D721Med (cell line): ENCODE measurements at places on chromosomes 4 and X.

DNA sequence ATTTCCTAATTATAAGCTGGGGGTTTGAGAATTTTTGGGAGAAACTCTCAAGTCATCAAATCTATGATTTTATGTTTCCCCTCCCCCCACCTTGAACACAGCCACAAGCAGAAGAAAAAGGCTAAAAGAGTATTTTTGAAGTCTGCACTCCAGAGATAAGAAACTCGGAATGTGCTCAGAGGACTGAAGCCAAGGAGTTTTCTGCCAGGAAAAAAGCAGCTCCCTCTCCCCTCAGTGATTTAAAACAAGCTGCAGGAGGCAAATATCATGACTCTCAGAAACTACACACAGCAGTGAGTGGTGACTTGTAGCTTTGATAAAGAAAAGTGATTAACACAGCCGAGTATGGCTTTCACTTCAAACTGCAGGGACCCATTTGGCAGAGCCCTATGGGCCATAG is 800.2 kb upstream of the FTHL17 start:
- DNase-seq, result no peak

GRCh38 chr4:101065346-101065745 is 282.0 kb downstream of the PPP3CA start:
- DNase-seq, result no peak

GRCh38 chrX:3407121-3407520 is 60.7 kb upstream of the MXRA5 start:
- no peak for DNase-seq

DNA sequence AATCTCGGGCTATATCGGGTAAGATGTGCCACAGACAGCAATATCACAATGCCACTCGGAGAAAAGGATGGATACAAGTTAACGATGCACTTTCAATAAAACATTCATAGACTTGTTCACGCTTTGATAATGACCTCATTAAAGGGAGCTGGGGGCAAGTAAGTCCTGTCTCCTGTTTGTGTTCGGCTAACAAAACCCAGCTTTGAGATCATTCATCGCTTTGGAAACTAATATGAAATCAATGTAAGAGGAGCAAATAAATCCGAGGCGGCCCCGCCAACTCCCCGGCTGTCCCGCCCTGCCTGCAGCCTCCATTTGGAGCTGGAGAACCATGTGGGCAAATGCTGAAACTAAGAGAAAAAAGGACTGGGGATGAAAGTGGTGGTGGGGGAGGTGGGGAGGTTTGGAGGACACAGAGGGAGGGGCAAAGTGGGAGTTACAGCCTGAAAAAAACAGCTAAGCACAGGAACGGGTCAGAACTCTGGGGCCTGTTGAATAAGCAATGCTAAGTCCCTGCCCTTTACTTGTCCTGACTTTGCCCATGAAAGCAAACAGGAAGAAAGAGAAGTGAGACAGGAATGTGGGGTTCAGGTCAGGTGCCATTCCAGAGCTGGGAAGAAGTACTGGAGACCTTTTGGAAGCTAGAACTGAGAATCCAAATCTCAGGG is 3.5 kb upstream of the GSX2 start:
- no peak for DNase-seq

DNA sequence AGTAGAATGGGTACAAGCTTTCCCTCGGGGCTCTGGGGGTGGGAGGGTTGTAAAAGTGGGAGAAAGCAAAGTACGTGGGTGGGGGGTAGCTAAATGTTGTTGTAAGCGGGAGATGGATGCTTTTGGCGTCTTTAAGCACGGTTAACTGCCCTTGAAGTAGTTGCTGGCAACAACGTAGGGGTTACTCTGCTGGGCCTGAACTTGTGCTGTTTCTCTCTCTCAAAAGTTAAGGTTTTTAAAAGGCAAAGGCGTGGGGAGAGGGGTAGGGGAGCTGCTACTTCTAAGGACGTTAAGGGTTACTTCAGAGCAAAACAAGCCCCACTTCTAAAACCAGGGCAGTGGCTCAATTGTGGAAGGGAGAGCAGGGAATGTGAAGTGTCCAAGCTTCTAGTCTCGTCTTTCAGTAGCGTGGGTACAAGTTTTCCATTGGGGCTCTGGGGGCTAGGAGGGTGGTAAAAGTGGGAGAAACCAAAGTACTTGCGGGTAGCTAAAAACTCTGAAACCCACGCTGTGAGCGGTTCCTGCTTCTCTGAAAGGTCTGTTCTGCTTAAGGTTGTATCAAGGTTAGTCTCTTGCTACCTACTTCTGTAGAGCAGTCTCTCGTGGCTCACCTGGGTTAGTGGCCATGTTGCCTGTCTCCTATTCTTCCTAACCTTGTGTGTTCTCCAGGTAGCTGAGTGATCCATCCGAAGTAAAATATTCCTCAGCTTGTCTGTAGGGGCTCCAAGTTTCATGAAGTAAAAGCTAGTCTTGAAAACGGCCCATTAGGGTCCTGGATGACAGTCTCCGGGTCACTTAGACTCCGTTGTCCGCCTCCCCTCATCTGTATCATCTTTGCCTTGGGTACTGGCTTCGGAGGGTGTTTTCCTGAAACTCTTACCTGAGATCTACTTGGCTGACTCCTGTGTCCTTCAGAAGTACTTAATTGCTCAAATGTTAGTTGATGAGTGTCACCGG is 1.7 kb upstream of the WDR1 start:
- DNase-seq, result no peak

DNA sequence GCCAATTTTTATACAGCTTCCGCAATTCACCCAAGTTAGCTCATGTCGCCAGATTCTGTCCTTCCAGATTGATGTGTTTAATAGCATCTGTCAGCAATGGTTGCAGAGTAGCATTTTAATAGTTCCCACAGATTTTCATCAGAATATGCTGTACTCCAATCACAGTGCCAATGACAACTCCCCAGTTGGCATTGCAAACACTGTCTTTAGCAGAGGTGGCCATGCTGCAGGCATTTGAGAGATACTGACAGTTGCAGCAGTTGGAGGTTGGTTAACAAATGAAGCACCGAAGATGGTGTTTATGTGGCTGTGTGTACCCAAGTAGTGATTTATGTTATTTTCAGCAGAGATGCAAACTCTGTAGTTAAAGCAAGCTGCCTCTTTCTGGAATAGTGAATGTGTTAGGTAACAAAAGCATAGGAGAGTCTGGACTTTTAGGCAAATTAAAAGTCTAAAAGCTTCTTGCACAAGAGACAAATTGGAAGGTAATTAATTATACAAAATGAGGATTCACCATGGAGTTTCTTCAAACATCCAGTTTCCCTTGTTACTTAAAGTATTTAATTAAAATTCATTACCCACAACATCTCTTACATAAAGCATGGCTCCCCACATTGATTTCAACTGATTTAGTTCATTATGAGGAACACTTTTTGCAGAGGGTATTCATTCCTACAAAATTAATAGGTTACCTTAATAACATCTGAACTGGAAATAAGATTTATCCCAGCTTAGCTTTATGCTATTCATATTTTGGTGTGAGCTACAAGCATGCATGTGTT is 65.2 kb downstream of the PARM1 start:
- DNase-seq, result no peak

GRCh38 chrX:23854945-23855344 is 52.8 kb downstream of the APOO start:
- no peak for DNase-seq

GRCh38 chr4:8745005-8745790 is 126.4 kb downstream of the HMX1 start:
- no peak for DNase-seq

DNA sequence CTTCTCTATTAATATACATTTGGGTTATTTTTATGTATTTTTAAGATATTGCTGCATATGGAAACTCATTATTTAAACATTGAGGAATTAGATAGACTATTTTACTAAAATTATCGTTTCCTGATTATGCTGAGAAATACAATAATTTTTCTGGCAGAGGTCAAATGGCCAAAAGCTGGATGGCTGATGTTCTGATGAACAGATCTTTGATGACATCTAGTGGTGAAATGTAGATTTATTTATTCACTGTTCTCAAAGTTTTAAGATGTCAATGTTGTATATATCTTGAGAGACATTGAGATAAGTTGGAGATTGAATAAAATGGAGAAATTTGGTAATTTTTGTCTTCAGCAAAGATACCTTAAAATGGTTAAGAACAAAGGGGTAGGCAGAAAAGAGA is 96.2 kb downstream of the UGT8 start:
- no peak for DNase-seq
